ENCODE measurements at places on chromosomes 6 and 20.

GRCh38 chr20:63787749-63788148 is 43.3 kb downstream of the ZBTB46 start:
- no peak for DNase-seq

DNA sequence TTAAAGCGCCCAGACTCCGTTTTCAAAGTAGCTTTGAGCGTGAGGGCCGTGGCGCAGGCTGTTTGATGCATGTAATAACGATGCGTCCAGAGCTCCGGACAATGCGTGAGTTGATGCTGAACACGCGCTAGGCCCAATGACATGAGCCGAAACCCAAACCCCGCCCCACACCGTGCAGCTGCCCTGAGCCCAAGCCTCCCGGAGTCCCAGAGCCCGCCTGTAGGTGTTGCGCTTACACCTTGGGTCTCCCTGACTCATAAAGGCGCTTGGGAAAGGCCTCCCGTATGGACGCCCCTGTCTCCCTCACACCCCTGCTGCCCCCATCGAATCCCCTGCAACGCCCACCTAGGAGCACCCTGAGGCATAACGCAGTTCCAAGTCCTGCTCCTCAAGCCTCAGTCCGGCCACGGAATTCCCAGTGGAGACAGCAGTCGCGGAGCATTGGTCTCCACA is 87.6 kb downstream of the ERMARD start:
- no peak for DNase-seq

GRCh38 chr6:39892490-39893129 is 41.7 kb downstream of the MOCS1 start:
- peak; percentile 27 for DNase-seq

GRCh38 chr20:58309591-58310290 is at the start of gene RAB22A:
TSS of gene RAB22A (plus strand) at chr20:58309715. CDS start at chr20:58309977, 262 bp downstream.
- DNase-seq, result peak; percentile 63

DNA sequence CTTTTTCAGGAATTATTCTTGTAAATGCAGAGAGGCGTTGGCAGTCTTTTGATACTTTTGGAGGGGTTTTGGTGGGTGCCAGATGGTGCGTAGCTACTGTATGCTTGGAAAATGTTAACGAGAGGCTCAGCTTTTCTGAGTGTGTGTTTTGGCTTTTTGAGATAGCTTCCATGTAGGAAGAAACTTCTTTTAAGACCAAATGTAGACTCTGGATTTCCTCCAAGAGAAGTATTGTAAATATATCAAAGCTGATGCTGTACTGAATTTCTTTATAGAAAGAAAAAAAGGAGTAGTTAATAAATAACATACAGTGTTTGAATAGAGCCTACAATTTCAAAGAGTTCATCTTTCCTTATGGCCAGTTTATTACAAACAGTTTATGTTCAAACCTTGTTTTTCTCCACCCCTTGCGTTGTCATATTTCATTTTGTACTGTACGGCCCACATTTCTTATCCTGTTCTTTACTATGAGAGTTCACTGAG is 16.7 kb downstream of the TIAM2 start:
- DNase-seq, result no peak

DNA sequence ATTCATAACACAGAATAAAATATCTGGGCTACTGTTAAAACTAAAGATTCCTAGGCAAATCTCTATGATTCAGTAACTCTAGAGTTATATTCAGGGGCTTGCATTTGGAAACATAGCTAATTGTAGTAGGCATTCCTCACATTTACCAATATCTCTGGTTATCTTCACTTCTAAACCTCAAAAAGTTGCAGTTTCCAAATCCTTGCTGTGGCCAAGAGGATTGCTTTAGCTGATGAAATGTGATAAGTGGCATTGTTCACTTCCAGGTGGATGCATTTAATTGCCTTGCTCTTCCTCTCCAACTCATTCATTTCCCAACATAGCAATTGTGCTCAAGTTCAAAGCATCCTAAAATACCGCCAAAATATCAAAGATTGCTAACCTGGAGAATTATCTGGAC is 246.6 kb downstream of the GRIK2 start:
- DNase-seq, result no peak

DNA sequence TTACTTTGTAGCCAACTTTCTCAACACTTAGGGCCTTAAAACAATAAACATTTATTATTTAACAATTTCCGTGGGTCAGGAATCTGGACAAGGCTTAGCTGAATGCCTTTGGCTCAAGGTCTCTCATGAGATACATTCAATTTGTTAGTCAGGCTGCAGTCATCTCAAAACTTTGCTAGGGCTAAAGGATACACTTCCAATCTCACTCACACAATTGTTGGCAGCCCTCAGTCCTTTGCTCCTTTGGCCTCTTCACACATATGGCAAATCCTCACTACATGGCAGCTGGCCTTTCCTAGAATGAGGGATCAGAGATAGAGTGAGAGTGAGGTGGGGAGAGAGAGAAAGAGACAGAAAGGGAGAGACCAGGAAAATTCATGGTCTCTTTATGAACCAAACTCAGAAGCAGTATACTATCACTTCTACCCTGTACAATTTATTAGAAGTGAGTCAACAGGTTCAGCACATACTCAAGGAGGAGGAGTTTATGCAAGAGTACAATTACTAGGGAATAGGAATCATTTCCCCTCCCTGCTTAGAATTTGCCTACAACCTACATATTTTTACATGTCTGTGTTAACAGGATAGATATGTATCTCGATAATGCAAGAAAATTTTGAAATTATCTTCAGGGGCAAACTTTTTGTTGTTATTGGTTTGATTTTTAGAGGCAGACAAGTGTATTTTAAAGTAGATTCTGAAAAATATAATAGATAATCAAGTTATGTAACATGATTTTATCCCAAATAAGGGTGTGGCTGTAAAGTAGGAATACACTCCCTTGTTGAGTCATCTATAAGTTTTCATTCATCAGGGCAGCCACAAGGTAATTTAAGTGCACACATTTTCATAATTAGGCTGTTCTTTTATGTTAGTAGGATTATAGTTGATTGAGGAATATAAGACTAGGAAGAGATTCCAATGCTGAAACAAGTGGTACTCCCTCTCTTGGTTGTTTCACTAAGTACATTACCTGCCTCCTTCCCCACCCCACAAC is 85.9 kb upstream of the HMGCLL1 start:
- peak; percentile 44 for DNase-seq

- no peak for DNase-seq
Observed at GRCh38 chr6:149990212-149990660, 26.5 kb downstream of the ULBP1 start.

DNA sequence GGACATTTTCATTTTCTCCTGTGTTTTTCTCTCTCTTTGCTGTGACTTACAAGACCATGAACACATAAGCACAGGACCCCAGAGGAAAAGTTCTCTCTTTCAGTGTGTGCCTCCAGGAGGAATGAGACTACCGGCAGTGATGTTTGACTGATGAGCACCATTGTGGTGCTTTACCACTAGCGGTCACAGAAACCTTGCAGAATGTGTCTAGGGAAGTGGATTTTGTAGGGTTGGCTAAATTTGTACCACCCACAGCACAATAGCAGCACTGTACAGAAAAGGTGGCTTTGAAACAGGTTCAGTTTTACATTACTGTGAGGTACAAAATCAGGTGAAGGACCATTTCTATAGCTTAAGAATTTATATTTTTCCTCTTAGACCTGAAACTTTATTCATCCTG is 301.9 kb upstream of the SUPT3H start:
- DNase-seq, result no peak

DNA sequence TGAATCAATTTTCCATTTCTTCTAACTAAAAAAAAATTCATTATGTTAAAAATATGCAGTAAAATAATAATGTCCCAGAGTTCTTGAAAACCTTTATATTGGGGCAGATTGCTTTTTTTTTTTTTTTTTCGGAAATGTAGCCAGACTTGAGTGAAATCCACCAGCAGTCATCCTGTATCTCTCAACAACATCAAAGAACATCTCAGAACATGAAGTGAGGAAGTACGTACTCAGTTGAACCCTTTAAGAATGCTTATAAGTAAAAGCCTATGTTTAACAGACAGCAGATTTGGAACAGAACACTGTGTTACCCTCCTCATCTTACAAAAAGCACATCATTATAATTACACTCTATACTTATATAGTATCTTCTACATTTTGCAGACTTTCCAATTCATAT is 51.0 kb upstream of the SUPT3H start:
- DNase-seq, result no peak

- DNase-seq, result no peak
Observed at GRCh38 chr20:57162362-57162652, 104.1 kb downstream of the BMP7 start.

- DNase-seq, result no peak
Observed at GRCh38 chr20:61932711-61933480, 132.8 kb downstream of the TAF4 start.

DNA sequence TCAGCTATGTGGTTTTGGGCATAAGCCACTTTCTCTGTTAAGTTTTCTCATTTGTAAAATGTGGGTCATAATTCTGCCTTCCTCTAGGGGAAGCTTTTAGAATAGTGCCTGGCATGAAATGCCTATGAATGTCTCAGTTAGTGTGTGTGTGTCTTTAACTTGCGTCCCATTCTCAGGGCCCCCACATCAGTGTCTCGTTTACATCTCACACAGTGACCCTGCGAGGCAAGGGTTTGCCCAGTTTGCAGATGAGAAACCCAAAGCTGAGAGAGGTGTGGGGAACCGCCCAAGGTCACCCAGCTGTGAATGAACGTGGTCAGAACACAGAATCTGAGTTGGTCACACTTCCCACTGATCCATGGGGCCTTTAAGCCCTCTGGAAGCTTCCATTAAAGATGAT is 14.1 kb downstream of the DYNLRB1 start:
- DNase-seq, result no peak

GRCh38 chr6:21664314-21665109 is 71.0 kb downstream of the SOX4 start:
- no peak for DNase-seq

- no peak for DNase-seq
Observed at GRCh38 chr6:167750956-167751358, 75.8 kb upstream of the AFDN start.

DNA sequence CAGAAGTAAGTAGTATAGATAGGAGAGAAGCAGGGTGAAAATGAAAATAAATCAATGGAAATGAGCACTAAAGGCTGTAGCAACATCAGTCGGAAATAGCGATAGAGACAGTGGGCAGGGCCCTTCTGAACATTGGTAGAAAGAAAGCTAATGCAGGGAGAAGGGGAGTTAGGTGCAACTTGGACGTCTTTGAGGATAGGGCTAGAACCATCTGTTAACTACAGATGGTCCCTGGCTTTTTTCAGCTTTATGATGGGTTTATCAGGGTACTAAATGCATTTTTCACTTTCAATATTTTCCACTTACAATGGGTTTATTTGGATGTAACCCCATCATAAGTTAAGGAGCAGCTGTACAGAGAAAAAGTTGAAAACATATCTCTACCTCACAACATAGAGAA is 72.8 kb upstream of the CNR1 start:
- no peak for DNase-seq

DNA sequence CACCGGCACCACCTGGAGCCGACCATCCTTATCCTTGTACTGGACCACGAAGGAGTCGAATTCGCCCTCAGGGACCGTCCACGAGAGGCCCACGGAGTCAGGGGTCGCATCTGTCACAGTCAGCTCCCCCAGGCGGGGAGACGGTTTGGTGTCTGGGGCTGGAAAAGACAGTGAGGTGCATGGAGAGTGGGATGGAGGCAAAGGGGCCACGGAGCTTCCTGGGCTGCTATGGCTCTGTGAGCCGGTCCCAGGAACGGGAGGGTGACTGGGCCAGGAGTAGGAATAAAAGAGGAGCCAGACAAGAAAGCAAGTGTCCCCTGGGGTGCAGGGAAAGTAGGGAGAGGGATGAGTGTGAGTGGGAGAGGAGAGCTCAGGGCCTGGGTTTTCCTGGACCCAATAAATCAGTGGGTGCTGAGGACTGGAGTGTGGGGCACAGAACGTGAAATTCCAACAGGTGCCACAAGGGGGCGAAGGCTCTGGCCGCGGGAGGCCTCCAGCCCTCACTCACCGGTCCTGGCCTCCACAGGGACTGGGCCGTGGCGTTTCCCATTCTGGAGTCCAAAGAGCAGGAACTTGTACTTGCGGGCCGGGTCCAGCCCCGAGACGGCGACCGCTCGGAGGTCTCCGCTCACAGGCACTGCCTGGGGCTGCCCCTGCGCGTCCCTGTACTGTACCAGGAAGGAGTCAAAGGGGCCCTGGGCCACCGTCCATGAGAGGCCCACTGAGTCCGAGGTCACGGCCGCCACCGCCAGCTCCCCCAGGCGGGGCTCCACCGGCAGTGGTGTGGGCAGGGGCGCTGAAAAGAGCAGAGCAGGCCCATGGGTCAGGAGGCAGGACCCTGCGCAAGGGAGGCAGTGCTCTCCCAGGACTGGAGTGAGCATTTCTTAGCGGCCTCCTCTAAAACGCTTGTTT is 9.9 kb downstream of the CYP21A2 start:
- no peak for DNase-seq

DNA sequence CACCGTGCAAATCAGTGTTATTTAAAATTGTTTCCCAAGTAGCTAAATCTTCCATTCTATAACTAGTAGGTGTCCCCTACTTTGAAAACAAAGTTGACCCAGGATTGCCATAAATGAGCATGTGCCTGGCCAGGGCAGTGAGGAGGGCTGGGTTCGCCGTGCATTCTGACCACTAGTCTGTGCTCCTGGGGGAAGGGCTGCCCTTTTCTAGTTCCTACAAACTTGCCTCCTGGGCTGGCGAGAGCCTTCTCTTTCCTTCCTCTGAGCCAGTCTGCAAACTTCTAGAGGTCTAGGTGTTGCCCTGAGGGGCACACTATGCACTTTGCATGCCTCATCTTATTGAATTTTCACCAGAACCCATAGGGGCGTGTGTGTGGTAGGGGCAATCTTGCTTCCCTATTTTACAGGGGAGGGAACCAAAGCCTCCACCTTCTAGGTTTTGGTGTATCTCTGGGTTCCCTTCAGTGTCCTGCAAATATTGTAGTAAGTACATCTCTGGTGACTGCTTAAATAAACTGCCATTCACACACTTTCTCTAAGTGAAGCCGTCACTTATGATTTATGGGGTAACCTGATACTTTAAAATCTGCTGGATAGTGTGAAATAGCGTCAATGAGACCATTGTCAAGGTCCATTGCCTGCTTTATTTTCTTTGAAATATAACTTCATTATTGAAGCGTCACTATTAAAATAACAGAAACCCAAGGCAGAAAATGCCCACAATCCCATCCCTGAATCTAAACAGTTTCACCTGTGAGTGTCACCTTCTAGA is 42.2 kb downstream of the CDH26 start:
- DNase-seq, result no peak

DNA sequence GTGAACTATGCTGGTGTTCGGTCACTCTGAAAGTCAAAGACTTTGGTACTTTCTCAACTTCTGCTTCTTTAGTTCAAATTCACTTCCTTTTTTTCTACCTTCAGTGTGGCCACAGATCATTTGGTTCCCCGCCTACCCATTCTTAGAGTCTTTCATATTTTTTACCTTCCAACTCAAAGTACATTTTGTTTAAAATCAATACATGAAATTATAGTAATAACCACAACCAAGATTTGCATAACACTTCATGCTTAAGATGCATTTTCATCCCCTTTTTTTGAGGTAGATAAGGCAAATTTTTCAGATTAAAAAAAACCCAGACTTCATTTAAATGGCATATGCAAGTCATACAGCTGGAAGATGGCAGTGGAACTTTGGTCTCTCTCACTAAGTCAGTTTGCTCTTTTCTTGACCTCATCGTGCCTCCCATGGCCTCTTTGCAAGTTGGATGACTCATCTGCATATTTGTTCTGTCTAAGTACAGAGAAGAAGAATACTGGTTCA is 11.9 kb upstream of the CNR1 start:
- DNase-seq, result no peak
